ENCODE measurements at places on chromosomes 13 and 19. TPM values are rescaled to one million over a fixed set of nuclear protein-coding genes. Genes with fewer than 3 reads are reported as not detected.

LHB gene
- not detected for total RNA-seq

DENND1C gene
- 0.88 TPM for total RNA-seq

PRR22 gene
- 2.1 TPM for total RNA-seq

NUMBL gene
- total RNA-seq: 11.2 TPM

SMIM44 gene
- not detected for total RNA-seq

PSG3 gene
- total RNA-seq: not detected

PCSK4 gene
- total RNA-seq: 0.35 TPM

KCNRG gene
- total RNA-seq: 1.1 TPM

OSCAR gene
- total RNA-seq: 0.70 TPM

LPAR6 gene
- 88.1 TPM for total RNA-seq

ZNF723 gene
- not detected for total RNA-seq

IRF3 gene
- 61.2 TPM for total RNA-seq

CACNG7 gene
- total RNA-seq: not detected

BCL3 gene
- total RNA-seq: 26.6 TPM

ZFP14 gene
- 4.0 TPM for total RNA-seq

RFXAP gene
- 0.97 TPM for total RNA-seq

RASIP1 gene
- 4.0 TPM for total RNA-seq

HSPB6 gene
- total RNA-seq: 2.5 TPM

PEPD gene
- total RNA-seq: 61.4 TPM

MLLT1 gene
- total RNA-seq: 10.8 TPM

FBXO27 gene
- 5.7 TPM for total RNA-seq

ZNF682 gene
- 0.73 TPM for total RNA-seq

ADGRE3 gene
- total RNA-seq: not detected

PLPP2 gene
- 56.7 TPM for total RNA-seq

RAB3A gene
- total RNA-seq: 0.30 TPM

IGFLR1 gene
- 4.4 TPM for total RNA-seq

TEX26 gene
- not detected for total RNA-seq

HSH2D gene
- total RNA-seq: 0.31 TPM

ZNF235 gene
- 2.2 TPM for total RNA-seq

SYNE4 gene
- 0.57 TPM for total RNA-seq

ANGPTL8 gene
- total RNA-seq: not detected

SH2D3A gene
- total RNA-seq: 17.3 TPM

PRRG2 gene
- total RNA-seq: 7.7 TPM

ZSCAN1 gene
- not detected for total RNA-seq

CRB3 gene
- total RNA-seq: 59.4 TPM

ATXN8OS gene
- not detected for total RNA-seq

DKKL1 gene
- not detected for total RNA-seq

ZNF154 gene
- 0.38 TPM for total RNA-seq

PTH2 gene
- total RNA-seq: not detected

KLK14 gene
- not detected for total RNA-seq

ZNF71 gene
- 8.4 TPM for total RNA-seq

GAMT gene
- 13.4 TPM for total RNA-seq

Measured in esophagus squamous epithelium (tissue), 5 donors.